GM19239 (cell line): ENCODE measurements at places on chromosomes 3 and 15.

- DNase-seq: no peak
Measured at GRCh38 chr3:174325171-174325570, 534.0 kb upstream of the NAALADL2 start.

DNA sequence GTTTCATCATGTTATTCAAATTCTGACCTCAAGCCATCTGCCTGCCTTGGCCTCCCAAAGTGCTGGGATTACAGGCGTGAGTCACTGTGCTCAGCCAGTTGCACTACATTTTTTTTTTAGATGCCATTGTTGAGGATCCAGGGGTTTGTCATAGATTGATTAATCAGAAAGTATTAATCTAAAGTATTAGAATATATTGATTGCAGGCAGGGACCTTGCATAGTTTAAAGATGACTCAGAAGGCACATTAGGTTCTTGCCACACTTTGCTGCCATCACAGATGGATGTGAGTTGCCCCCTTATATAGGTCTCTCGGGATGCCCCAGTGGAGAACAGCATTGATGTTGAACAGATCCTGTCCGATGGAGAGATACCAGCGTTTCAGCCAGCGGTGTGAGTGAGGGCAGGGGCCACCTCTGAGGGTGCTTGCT is 41.1 kb downstream of the IGF1R start:
- no peak for DNase-seq

DNA sequence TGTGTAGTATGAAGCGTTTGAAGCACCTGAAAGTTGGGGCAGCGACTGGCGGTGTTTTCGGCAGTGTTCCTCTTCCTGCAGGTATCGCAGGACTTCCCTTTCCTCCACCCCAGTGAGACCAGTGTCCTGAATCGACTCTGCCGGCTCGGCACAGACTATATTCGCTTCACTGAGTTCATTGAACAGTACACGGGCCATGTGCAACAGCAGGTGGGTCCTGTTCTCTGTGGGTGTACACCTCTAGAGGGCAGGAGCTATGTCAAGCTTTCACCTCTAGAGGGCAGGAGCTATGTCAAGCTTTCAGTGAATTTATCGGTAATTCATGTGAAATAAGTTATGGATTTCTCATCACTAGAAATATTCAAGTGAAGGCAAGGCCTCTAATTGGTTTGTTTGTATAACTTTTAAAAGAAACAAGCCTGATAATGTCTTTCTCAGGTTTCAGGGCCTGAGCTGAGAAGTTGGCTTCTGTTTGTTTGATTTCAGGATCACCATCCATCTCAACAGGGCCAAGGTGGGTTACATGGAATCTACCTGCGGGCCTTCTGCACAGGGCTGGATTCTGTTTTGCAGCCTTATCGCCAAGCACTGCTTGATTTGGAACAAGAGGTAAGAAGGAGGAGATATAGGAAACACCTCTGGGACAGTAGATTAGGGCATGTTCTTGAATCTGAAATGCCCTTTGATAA is 5.3 kb downstream of the TUBGCP4 start:
- DNase-seq: peak; percentile 25

GRCh38 chr3:133408961-133409360 is 9.1 kb downstream of the BFSP2 start:
- DNase-seq: no peak

GRCh38 chr3:129985113-129985512 is 10.6 kb downstream of the TRH start:
- DNase-seq: no peak

- DNase-seq: no peak
Measured at GRCh38 chr3:177451864-177452830, 254.9 kb upstream of the TBL1XR1 start.

GRCh38 chr3:189508784-189509501 is 122.2 kb upstream of the TP63 start:
- DNase-seq: no peak

GRCh38 chr3:38472342-38472741 is 18.7 kb downstream of the ACVR2B start:
- no peak for DNase-seq

- no peak for DNase-seq
Measured at GRCh38 chr15:57425842-57426241, 49.5 kb downstream of the CGNL1 start.
